EL (cell line): ENCODE measurements at places on chromosomes 2 and 18.
A peak's percentile ranks its signal among the peaks of the same experiment; 100 is the strongest.

GRCh38 chr18:61972389-61973264, 79.8 kb upstream of the RNF152 start:
- no peak for DNase-seq

DNA sequence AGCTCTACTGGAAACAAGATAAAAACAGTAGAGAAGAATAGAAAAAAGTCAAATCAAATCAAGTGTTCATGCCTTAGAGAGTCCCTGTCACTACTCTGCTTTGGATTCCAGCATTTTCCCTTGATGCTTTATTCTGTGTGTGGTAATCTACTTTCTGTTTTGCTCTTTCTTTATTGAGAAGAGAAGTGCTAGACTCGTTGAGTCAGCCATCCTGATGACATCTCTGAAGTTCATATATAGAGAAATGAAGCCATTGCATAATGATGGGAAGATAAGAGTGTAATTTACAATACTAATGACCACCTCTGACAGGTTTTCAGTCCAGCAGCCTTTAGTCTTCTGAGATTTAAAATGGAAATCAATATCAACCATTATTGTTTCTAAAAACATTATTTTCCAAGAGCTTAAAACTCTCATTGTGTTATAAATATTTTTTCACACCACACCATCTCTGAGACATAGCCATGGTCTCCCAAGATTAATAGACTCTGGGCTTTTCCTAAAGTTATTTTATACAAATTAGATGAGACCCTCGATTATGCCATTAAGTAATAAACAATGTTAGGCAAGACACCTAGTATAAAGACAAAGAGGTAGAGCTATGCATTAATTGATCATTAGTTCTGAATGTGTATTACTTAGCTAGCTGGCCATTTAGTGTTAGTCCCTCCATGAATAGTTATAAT, 679.0 kb upstream of the ACVR2A start:
- DNase-seq, result no peak

- DNase-seq, result peak; percentile 22
Measured at GRCh38 chr2:206989311-206989710, 50.0 kb downstream of the CPO start.

GRCh38 chr2:7777668-7778067, 860.5 kb downstream of the RNF144A start:
- no peak for DNase-seq

GRCh38 chr2:25050128-25050527, 8.3 kb downstream of the EFR3B start:
- no peak for DNase-seq

GRCh38 chr2:96913398-96914202, 43.7 kb upstream of the SEMA4C start:
- DNase-seq, result no peak

DNA sequence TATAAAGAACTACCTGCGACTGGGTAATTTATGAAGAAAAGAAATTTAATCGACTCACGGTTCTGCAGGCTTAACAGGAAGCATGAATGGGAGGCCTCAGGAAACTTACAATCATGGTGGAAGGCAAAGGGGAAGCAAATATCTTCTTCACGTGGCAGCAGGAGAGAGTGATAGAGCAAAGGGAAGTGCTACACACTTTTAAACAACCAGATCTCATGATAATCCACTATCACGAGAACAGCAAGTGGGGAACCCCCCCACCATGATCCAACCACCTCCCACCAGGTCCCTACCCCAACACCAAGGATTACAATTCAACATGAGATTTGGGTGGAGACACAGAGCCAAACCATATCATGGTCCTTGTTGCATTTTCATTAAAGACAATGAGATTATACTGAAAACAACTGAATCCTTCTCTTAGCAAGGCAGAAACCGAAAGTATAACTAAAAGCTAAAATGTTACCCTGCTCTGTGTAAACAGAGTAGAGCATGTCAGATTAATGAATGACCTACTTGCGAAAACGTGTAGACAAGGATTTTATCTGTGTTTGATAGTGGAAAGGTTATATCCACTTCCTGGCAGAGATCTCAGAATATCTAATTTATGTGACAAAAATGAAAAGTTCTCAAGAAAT, 60.1 kb upstream of the RBBP8 start:
- no peak for DNase-seq

- DNase-seq, result no peak
Measured at GRCh38 chr2:60556576-60557485, 3.4 kb upstream of the BCL11A start.
